Stimulated activated CD4-positive, alpha-beta T cell treated with anti-CD3 and anti-CD28 coated beads, Interleukin-2, amount 100 ng/mL, for 24 hours (primary cell): ENCODE measurements at places on chromosomes 12 and 14.

- DNase-seq = no peak
These were observed 54.7 kb downstream of the DICER1 start for GRCh38 chr14:95102680-95103044.

- peak; percentile 52 for DNase-seq
These were observed 9.9 kb downstream of the PMEL start for GRCh38 chr12:55955800-55956508.

DNA sequence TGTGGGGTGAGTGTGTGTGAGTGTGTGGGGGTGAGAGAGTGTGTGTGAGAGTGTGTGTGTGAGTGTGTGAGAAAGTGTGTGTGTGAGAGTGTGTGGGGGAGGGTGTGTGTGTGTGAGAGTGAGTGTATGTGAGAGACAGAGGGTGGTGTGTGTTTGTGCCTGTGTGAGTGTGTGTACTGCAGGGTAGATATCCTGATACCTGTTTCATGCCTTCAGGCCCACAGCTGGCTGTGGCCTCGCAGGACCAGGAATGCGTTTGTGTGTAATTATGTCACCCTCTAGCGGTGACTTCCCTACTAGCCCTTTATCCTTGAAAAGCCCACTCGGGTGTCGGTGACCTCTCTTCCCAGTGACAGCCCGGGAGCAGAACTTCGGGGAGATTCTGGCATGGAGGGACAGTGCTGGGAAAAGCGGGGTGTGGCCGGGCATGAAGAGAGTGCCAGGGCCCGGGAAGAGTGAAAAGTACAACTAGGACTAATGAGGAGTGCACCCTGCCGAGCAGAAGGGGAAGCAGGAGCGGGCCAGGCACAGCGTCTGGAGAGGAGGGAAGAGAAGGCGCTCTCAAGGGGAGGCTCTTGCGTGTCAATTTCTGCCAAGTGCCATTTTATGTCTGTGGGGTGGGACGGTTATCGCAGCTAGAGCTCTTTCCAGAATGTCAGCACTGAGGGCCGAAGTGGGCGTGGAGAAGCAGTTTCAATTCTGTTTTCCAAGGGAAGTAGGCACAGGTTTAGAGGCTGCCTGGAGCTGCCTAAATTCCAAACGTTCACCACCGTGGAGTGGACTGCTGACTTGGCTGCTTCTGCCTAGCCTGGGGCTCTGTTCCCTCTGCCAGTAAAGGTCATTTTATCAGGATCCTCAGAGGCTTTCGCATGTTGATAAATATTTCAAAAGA, 11.0 kb upstream of the FBXL14 start:
- peak; percentile 50 for DNase-seq

DNA sequence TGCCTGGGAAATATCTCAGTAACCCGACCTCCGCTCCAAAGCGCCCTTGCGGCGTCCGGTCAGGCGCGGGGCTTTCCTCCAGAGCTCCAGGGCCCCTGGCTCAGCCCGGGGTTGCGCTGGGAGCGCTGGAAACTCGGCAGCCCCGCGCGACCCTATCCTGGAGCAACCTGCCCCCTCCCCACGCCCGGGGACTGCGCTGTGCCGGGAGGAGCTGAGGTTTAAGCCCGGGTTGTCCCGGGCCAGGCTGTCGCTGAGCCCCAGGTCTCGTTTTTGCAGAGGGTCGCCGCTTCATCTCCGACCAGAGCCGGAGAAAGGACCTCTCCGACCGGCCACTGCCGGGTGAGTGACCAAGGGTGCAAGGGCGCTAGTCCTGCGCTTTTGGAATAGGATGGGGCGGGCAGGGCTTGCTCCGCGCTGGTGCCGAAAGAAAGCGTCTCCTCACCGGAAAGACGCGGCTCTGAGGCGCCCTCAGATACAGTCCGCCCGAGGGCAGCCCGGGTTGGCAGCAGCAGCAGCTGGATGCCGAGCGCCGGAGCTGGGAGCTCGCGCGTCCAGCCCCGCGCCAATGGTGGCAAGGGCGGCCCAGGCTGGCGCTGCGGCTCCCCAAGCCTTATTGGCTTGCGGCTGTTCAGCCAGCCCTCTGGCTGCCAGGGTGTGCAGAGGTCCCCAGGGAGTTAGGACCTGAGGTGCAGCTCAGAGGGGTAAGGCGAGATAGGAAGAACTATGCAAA, 1.5 kb downstream of the SPX start:
- peak; percentile 65 for DNase-seq

DNA sequence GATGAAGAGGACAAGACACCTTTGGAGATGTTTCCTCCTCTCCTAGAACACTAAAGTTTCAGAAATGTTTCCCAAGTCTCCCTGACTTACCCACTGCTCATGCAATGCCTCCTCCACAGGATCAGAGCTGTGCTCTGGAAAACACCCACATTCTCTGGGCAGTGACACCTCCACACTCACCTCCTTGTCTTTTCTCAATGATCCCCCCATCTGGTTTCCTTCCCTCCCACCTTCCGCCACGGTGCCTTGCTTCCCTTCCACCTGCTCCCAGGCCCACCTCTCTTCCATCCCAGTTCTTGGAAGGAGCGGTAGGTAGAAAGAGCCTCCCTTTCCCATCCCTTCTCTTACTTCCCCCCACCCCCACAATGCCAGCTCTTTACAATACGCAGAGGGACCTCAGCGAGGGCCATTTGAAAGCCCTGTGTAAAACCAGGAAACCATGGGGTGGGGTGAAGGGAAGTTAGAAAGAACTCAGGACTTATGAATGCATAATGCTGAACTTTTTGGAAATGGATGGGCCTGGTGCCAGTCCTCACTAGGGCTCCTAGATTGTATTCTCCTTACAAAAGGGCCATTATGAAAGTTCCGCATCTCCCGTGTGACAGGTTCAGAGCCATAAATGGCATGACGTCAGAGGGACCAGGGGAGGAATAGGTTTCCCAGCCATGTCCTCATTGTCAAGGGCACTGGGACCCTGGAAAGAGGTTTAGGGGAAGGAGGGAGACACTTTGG, 12.8 kb downstream of the FBLN5 start:
- no peak for DNase-seq

DNA sequence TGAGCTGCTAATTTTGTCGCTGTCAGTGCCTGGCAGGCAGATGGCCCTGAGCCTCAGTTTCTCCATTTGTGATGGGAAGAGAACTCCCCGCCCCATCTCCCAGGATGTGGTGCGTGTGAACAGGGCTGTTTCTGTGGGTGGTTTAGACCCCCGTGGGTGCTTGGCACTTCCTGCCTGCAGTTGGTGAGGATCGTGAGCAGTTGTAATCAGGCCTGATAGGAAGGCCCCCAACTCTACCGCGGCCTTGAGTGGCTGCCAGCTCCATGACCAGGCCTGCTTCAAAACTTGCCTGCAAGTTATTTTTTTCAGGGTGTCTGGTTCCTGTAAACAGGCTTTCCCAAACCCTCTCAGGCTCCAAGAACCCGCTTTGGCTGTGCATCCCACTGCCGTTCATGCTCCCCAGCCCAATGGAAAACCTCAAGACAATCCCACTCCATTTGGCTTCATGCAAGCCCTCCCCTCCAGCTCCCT, 138.4 kb downstream of the ZFP36L1 start:
- DNase-seq = no peak

DNA sequence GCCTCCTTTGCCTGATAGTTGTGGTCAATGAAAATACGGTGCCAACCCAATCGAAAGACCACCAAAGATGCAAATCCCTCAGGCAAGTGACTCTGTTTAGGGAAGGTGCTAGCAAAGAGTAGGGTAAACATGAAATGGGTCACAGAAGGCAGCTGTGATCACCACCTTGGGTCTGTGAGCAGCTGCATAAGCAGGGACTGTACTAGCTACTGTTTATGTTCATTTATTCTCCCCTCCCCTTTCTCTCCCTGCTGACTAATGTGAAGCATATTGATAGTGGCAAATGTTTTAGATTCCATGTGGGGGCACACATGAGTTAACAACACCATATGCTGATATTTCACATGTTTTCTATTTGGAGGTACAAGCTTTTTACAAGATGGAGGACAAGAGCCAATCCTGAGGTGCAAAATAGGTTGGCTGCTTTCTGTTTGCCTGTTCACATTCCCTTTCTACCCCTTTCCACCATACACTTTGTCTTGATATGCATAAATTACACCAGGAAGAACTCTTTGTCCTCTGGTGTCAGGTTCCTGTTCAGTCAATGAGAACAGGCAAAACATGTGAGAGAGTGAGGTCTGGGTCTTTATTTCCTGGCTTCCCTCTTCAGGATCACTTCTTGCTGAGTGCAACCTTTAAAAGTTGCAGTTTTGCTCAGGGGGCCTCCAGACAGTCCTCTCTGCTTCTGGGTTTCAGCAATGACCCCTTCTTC, 71.1 kb downstream of the AVPR1A start:
- no peak for DNase-seq

GRCh38 chr14:101033006-101033405, 129.5 kb upstream of the RTL1 start:
- no peak for DNase-seq

DNA sequence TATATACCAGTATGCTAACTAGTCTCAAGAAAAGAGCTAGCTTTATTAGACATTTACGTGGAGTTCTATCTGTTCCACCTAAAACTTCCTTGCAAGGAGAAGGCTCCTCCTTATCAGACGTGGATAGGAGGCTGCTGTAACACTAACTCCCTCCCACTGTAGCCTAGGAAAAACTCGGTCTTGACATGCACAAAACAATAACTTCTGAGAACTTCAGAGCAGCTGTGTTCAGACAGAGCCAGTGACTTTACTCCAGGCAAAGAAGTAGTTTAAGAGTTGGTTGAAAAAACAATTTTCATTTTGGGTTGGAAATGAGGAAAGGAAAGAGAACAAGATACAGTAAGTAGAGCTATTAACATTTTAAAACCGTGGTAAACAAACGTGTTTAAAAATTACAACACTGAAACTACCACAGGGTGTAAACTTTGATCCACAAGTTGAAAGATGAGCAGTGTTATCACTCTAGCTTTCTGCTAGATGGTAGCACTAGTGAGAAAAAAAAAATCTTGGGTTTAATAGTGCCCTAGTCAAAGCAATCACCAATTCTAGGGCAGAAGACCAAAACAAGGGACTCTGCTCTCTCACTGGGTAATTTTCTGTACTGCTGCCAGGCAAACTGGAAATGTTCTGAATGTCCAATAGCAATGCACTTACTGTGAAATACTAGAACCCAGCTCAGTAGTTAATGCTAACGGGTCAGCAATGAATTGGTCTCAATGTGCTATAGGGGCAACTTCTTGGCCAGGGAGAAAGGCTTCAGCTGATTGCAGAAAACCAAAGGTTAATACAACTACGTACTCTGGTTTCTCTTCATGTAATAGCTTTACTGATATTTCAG, 2.4 kb downstream of the ATF7 start:
- DNase-seq = no peak

DNA sequence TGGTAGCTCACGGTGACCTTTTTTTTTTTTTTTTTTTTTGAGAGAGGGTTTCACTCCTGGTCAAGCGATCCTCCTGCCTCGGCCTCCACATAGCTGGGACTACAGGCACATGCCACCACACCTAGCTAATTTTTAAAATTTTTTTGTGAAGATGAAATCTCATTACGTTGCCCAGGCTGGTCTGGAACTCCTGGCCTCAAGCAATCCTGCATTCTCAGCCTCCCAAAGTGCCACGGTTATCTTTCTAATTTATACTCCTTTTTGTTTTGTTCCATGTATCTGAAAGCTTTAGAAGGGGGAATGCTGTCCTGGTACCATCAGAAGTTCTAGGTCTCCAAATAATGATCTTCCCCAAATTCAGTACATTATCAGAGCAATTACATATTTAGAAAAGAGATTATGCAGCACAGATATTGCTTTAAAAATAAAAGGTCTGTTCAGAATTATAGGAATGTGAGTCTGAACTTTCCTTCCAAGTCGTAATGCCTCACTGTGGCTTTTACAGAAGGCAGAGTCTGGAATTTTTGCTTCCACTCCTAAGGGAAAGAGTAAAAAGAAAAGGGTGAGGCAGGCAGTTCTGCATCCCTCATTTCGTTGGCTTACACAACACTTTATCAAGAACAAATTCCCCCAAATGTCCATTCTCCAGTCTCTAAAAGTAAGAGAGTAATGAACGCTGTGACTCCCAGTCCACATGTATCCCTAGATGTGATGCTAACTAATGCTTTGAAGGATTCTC, 73.0 kb downstream of the GCH1 start:
- DNase-seq = no peak

- DNase-seq = no peak
These were observed 13.0 kb upstream of the PNMA1 start for GRCh38 chr14:73727166-73727565.

DNA sequence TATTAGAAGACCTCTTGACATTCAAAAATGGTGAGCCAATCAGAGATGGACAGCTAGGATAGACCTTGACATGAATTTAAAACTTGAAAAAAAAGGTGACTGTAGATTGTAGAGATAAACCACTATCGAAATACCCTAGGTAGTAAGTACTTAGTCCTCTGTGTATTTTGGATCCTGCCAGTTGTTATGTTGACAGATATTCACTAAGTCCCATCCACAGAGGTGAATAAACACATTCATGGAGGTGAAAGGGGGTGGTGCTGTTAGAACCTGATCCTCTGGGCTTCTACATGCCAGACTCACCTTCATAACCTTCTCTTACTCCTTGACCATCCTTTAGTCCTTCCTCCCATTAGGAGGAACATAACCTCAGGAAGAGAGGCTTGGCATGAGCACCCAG, 72.3 kb downstream of the OTX2 start:
- no peak for DNase-seq

DNA sequence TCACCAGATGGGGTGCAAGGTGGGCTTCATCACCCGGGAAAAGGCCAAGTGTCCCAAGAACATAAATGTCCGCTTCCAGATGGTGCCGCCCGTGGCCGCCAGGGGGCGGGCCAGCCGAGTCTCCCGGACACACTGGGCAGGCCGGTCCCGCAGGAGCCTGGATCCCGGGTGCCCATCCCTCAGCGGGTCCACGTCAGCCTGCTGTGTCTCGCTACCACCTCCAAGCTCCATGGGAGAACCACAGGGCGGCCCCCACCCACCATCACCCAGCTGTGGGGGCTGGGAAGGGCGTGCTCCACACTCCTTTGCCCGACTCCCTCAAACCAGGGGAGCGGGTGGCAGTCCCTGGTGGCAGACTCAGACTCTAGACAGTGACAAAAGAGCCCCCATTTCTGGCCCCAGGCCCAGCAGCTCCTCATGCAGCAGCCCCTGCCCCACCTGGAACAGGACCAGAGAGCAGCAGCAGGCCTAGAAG, 22.0 kb upstream of the NUDT14 start:
- peak; percentile 76 for DNase-seq

- DNase-seq = no peak
These were observed 86.4 kb upstream of the SINHCAF start for GRCh38 chr12:31412292-31412801.

GRCh38 chr12:81221681-81222080, 143.8 kb downstream of the ACSS3 start:
- no peak for DNase-seq

- no peak for DNase-seq
These were observed 59.8 kb downstream of the RAB35 start for GRCh38 chr12:120056739-120057138.
